ENCODE measurements at places on chromosomes 13 and 19.

DNA sequence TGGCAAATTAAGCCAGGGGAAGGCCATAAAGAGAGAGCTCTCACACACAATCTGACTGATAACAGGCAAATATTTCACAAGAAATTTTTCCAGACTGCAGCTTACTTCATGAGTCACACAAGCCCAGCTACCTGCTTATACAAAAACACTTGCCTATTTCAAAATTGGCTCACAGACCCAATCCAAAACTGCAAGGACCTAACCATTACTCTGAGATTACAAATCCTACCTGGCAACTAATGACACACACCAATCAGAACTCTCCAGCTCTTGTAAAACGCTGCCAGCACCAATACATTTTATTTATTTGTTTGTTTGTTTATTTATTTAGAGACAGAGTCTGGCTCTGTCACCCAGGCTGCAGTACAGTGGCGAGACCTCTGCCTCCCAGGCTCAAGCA, 18.1 kb upstream of the ZFP82 start:
- DNase-seq = no peak

GRCh38 chr19:22619932-22620331, 14.2 kb upstream of the ZNF492 start:
- no peak for DNase-seq

GRCh38 chr13:107838588-107839161, 376.7 kb downstream of the LIG4 start:
- no peak for DNase-seq

DNA sequence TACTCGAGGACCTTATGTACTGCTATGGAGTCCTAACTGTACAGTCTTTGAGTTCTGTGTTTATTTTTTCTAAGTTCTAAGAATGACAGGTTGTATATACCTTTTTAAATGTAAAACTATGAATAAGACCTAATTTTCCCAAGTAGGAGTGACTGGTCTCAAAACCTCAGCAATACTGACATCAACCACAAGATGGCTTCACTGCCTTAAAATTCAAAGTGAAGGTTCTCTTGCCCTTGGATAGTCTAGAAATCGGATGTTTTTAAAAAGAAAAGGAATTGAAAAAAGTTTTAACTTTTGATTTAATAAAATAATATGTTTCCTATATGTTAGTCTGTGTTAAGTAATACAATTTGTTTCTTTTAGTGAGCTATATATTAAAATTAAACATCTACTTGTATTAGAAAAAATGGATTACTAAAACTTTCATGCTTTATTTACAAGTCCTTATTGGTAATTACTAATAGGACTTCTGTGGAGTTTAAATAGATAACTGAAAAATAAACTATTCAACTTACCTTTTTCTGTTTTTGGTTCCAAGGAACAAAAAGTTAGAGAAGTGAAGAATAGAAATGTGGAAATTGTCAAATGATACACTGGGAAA, 52.0 kb downstream of the TDRD3 start:
- DNase-seq = no peak

DNA sequence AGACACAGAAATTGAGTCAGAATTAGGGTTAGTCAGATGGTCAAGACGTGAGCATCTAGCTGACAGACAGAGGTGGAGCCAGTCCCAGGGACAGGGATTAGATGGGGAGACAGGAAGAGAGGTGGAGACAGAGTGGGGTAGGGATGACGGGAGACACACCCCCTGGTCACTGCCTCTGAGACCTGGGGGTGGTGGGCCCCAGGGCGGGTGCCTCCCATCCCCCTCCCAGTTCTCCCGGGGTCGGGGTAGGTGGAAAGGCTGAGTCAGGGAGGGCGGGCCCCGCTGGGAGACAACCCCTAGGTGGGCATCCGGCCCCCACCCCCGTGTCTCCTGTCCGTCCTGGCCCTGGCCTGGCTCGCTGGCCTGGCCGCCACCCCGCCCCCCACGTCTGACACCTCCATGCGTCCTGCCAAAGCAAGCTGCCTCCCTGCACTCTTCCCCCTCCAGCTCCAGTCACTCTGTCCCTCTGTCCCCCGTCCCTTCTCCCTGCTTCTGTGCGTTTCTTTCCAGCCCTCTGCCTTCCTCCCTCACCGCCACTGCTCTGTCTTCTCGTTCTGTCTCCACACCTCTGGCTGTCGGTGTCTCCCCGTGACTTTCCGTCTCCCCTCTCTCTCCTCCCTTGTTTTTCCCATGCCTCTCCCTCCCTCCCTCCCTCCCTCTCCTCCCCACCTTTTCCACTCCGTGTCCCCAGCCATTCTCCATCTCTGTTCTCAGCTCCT, 15.1 kb downstream of the CCDC97 start:
- no peak for DNase-seq

- DNase-seq = no peak
Measured at GRCh38 chr13:40517486-40518480, 148.7 kb downstream of the FOXO1 start.

DNA sequence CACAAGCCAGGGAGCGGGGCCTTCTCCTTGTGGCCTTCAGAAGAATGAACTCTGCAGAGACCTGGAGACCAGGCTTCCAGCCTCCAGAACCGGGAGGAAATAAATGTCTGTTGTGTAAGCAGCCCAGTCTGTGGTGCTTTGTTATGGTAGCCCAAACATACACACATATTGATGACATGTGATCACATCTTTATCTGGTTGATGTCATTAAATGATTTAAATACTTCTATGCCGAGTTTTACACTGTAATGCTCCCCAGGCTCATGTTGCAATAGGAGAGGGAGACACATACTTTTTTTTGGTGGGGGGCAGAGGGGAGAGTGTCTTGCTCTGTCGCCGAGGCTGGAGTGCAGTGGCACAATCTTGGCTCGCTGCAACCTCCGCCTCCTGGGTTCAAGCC, 188.0 kb upstream of the IRS2 start:
- no peak for DNase-seq

- peak; percentile 42 for DNase-seq
Measured at GRCh38 chr19:56105090-56105701, 15.9 kb downstream of the ZNF787 start.

- peak; percentile 70 for DNase-seq
Measured at GRCh38 chr19:49338691-49339300, 3.6 kb downstream of the CD37 start.

GRCh38 chr13:110503037-110503901, 58.3 kb downstream of the RAB20 start:
- DNase-seq = no peak

GRCh38 chr13:42762917-42763316, 18.5 kb upstream of the FAM216B start:
- DNase-seq = no peak

GRCh38 chr13:76210262-76210661, 574.1 kb downstream of the LMO7 start:
- DNase-seq = no peak

GRCh38 chr13:51614350-51614786, 30.1 kb downstream of the WDFY2 start:
- DNase-seq = no peak

GRCh38 chr13:110869805-110870706, 44.8 kb downstream of the ANKRD10 start:
- DNase-seq = peak; percentile 58

DNA sequence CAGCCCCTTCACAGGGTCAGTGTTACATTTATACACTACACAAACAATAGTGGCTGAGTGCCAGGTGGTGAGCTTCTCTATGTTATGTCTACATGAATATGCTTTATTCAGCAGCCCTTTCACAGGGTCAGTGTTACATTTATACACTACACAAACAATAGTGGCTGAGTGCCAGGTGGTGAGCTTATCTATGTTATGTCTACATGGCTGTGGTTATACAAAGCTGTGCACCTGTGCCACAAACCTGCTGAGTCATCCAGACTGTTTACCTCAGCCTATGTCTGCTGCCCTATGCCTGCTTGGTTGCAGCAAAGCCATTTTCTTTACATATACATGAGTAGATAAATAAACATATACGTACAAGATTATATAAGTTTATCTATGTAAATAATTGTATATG, 76.5 kb downstream of the ZNF726 start:
- no peak for DNase-seq

DNA sequence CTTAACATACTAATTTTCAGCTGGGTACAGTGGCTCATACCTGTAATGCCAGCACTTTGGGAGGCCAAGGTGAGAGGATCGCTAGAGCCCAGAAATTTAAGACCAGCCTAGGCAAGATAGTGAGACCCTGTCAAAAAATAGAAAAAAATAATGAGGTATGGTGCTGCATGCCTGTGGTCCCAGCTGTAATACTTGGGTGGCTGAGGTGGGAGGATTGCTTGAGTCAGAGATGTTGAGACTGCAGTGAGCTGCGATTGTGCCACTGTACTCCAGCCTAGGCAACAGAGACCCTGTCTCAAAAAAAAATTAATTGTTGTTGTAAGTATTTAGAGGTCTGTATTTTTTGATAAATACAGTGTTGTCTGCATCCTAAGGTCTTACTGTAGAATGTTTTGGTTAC, 66.8 kb downstream of the FNDC3A start:
- DNase-seq = no peak

DNA sequence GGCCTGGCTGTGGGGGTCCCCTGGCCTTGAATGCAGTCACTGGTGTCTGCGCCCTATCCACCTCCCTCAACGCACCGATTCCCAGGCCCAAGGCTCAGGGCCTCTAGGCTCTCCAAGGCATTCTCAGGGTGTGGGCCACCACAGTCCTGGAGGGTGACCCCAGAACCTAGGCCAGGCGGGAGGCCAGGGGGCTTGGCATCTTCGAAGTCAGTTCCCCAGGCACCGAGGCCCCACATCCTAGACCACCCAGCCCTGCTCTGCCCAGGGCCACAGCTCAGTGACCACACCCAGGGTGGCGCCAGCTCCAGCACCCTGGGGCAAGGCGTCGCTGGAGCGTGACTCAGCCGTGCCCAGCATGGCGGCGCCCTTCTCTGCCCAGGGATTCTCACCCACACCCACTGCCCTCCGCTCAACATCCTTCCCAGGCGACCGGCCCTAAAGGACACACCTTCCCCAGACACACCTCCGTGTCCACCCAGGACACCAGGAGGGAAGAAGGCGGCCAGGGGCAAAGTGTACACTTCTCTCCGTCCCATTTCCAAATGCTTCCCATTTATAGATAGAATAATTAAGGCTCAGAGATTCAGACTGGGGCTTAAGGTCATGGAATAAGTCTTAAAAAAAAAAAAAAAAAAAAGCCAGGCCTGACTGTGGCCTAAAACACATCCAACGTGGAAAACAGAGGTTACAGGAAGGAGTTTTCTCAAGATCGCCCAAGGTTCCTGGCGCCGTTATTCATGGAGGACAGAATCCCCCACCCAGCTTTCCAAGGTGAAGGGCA, 36.4 kb upstream of the NANOS3 start:
- DNase-seq = no peak

GRCh38 chr19:48392860-48393558, 459 bp upstream of the GRIN2D start:
- no peak for DNase-seq

DNA sequence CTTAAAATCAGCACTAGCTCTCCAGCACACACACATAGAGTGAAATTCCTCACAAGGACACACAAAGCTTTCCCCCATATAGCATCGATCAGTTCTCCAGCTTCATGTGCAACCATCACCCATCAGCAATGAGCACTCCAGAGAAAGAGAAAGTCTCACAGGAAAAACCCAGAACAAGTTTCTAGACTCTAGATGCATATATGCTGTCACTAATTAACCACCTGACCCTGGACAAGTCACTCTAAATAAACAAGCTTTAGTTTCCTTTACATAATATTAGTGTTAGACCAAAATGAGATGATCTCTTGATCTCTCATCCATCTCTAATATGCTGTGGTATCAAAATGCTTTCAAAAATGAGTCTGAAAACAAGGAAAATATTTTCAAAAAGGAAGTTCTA, 81.2 kb downstream of the TBC1D4 start:
- DNase-seq = no peak

DNA sequence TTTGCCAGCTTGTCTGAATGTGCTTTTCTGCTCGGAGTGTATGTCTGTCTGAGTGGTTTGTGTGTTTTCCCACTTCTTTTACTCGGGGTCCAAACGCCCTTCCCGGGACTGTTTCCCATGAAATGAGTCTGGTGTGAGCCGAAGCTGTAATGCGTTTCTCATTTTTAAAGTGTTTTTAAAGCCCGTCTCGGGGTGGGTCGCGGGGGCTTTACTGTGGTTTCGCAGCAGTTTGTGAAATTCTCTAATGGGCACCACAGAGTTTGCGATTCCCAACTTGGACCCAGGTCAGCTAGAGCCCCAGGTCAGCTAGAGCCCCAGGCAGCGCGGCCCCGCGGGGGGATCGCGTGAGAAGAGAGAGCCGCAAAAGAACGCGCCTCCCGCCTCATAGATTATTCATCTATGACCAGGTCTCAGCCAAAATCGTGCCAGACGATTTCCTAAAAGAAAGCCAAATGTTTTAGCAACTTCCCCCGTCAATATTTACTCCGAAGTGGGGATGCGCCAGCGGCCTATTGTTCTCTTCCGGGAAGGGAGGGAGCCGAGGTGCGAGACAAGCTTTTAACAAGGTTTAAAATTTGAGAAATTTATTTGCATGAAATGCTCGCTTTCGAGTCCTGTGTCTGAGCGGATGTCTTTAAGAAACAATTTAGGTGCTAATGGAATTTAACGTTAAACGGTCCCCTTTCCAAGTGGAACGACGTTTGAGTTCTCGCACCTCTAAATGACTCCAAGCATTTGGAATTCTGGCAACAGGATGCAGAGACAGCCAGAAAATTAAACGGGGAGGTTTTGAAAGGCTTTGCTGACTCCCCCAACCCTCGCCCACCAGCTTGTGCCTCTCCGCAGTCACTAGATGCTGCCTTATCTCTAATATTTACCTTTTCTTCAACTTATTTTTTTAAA, 2.2 kb downstream of the ZIC2 start:
- DNase-seq = peak; percentile 63

DNA sequence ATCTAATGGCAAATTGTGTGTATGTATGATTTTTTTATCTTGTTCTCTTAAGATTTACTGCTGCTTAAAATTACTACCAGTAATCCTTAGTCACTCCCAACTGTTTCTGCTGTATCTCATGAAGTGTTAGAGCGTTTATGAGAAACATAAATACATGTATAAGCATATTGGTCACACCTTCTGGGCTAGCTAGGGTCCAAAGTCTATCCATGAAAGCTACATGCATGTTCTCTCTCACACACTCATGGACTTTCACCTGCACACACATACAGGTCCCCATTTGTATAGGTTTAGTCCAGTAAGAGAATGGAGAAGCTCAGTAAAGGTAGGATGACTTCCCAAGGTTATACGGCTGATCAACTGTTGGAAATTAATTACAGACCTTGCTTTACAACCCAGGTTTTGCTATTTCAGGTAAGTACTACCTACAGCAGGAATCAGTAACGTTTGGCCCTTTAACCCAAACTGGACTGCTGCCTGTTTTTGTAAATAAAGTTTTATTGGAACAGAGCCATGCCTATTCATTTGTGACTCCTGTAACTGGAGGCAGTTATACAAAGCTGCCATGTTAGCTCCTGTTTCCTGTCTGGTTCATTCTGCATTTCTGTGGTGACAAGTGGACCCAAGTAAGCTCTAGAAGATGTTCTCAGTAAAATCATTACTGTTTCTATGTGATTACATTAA, 15.3 kb downstream of the METTL21C start:
- no peak for DNase-seq

GRCh38 chr19:4910594-4911281, 1.4 kb downstream of the UHRF1 start:
- peak; percentile 52 for DNase-seq

- DNase-seq = no peak
Measured at GRCh38 chr13:28338006-28338574, 156.8 kb downstream of the FLT1 start.

GRCh38 chr19:2796659-2797266, 11.5 kb downstream of the THOP1 start:
- DNase-seq = no peak

GRCh38 chr19:664913-665443, 2.0 kb upstream of the RNF126 start:
- peak; percentile 80 for DNase-seq

GRCh38 chr19:31270897-31271296, 78.3 kb downstream of the TSHZ3 start:
- DNase-seq = no peak

- peak; percentile 24 for DNase-seq
Measured at GRCh38 chr13:66689037-66689619, 541.0 kb downstream of the PCDH9 start.

Measured in right kidney (tissue), 9 donors.